ENCODE measurements at places on chromosomes 2 and 18.

- DNase-seq: no peak
Observed at GRCh38 chr18:22045221-22045918, 124.0 kb upstream of the GATA6 start.

GRCh38 chr18:58180738-58181353 is 136.8 kb downstream of the NEDD4L start:
- DNase-seq: peak; percentile 49

DNA sequence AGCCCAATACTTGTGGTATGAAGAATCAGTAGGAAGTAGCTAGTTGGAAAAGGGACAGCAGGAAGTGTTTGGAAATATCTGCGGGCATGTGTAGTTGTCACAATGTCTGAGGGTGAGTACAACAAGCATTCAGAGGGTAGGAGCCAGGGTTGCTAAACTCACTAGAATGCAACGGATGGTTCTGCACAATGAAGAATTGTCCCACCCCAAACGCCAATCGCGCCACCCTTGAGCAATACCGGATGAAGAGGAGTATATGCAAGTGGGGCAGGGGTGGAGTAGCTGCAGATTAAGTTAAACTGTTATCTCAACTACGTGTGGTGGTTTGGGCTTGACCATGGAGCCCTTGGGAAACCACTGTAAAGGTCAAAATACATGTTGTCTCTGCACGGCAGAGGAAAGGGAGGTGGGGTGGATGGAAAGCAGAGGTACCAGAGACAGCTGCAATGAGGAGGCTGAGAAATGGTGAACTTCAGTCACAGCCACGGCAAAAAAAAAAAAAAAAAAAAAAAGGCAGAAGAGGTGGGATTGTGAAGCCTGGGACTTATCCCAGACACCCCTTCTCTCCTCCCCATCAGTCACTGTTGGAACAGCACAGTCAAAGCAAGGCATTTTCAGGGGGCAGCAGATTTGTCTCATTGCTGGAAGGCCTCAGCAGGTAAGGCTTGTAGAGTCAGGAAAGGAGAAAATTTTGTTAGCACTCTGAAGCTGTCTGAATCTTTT is 5.2 kb downstream of the CCL20 start:
- no peak for DNase-seq

GRCh38 chr18:50193796-50194630 is 934 bp downstream of the MYO5B start:
- DNase-seq: no peak

DNA sequence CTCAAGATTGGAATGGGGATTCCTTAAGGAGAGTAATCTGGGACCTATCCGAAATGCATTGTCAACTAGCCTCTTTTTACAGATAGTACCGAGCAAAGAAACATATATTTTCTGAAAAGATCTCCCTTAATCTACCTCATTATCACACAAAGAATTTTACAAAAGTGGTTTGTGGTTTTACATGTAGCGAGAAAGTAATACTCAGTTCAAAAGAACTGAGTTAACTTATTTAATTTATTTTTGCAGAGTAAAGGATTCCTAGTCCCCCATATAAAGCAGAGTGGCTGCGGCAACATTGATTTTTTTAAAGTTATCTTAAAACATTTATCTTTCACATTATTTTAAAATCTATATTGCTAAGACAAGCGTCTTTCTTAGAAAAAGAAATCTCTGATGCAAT is 15.9 kb upstream of the SOS1 start:
- no peak for DNase-seq
